Adrenal gland (tissue), 19 donors: ENCODE measurements at places on chromosomes 1 and 21. TPM values are rescaled to one million over a fixed set of nuclear protein-coding genes. Genes with fewer than 3 reads are reported as not detected.

The NECTIN4 gene
- 0.06 TPM for total RNA-seq

The IKBKE gene
- 7.4 TPM for total RNA-seq

The PCP4 gene
- total RNA-seq, result 1.00 TPM

The LRRN2 gene
- total RNA-seq, result 2.9 TPM

The PITHD1 gene
- total RNA-seq, result 55.7 TPM

The AURKAIP1 gene
- 260 TPM for total RNA-seq

The ATP6V1G3 gene
- not detected for total RNA-seq

The F5 gene
- 0.15 TPM for total RNA-seq

The FCRL5 gene
- total RNA-seq, result not detected

The CD52 gene
- total RNA-seq, result 5.0 TPM

The IQCC gene
- total RNA-seq, result 2.2 TPM

The C8B gene
- not detected for total RNA-seq

The BRDT gene
- not detected for total RNA-seq

The TTC39A gene
- total RNA-seq, result 13.9 TPM

The AVPR1B gene
- not detected for total RNA-seq

The TNN gene
- 0.21 TPM for total RNA-seq

The SPOCD1 gene
- total RNA-seq, result 0.90 TPM
